ENCODE measurements at places on chromosomes 16 and 17.

DNA sequence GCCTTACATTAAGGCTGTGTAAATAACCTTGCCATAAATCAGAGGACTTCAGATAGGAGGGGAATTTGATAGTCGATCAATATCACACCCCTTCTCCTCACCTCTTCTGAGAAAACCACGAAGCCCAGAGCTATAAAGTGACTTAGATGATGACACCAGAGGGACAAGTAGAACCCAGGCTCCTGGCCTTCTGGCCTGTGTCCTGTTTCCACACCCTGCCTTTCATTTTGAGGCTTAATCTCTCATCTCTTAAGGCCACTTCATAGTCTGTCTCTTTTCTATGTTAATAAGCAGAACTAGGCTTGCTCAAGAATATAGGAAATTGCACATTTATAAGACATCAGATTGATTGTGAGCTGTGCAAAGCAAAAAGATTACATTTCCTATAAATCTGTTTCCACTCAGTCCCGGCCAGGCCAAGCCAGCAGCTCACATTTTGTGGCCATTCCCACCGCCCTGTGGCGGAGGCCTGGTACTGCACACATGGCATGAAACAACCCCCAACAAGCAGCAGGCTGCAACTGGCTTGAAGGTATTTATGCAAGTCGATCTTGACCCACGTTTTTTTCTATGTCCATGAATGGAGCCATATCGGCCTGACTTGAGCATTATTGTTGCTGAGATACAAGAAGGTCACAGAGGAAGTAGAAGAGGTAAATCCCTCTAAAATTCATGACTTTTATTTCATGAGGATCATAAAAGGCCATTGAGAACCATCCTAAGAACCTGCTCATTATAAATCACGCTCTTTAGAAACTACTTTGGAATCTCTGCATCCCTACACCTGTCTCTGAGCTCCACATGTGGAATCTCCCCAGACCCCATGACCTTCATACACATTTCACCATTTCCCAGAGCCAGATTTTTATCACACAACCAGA is 93.7 kb downstream of the PMP22 start:
- DNase-seq: peak; percentile 54

GRCh38 chr17:77579682-77580081 is 378.8 kb upstream of the TNRC6C start:
- no peak for DNase-seq

DNA sequence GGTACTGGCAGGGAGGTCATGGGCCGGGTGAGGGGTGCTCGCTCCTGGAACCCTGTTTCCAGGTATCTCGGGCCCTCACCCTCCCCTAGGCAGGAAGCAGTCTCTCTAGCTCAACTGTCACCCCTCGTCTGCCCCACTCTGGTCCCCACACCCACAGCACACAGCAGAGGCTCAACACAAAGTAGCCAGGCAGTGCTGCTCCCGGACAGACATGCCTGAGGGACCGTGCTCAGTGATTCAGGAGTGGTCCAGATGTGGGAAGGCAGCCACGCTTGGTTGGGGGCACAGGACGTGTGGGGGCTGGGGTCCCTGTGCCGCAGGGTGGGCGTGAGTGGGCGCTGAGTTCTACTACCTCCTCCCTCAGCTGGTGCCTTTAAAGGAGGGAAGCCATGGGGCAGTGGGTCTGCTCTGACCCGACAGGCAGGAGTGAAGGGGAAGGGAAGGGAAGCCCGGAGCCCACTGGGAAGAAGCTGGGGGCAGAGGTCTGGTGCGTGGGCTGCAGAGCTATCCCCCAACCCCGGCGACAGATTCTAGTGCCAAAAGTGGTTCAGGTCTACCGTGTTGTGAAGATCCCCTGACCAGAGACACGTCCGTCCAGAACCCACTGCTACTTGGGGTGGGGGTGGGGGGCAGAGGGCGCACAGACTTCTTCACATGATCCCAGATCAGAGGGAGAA is 11.8 kb downstream of the SLC16A3 start:
- no peak for DNase-seq

GRCh38 chr17:49061524-49061943 is 64.3 kb downstream of the IGF2BP1 start:
- no peak for DNase-seq

DNA sequence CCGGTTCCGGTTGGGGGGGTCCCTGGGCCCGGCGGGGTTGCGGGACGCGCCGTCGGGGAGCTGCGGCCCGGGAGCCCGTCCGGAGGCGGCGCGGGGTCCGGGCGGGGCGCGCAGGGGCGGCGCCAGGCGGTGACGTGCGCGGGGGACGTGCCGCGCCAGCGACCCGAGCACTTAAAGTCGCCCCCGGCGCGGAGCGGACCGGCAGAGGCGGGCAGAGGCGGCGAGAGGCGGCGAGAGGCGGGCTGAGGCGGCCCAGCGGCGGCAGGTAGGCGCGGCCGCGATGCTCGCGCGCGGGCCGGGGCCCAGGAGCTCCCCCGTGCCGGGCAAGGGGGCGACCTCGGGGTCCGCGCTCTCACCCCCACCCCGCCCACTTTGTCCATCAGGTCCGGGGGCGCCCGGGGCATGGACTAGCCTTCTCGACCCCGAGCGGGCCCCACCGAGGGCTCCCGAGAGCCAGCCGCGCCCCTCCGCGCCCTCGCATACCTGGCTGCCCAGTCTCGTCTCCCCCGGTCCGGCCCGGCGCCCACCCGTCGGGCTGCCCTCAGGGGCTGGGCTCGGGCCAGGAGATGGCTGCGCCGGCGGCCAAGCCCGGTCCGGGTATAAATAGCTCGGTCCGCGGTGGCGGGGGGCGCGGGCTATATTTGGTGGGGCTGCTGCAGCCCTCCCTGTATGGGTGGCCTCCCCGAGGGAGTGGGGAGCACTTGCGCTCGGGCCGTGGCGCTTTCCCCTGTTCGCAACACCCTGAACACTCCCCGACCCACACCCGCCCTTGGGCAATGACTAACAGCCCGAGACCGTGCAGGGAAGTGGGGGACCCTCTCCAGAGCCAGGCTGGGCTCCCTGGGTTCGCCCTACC is at the start of gene SLC16A3:
Gene SLC16A3 (plus strand): TSS at position 201 of the 856 bp plus-strand sequence. CDS start 6,967 bp downstream, outside the sequence.
- DNase-seq: peak; percentile 75

DNA sequence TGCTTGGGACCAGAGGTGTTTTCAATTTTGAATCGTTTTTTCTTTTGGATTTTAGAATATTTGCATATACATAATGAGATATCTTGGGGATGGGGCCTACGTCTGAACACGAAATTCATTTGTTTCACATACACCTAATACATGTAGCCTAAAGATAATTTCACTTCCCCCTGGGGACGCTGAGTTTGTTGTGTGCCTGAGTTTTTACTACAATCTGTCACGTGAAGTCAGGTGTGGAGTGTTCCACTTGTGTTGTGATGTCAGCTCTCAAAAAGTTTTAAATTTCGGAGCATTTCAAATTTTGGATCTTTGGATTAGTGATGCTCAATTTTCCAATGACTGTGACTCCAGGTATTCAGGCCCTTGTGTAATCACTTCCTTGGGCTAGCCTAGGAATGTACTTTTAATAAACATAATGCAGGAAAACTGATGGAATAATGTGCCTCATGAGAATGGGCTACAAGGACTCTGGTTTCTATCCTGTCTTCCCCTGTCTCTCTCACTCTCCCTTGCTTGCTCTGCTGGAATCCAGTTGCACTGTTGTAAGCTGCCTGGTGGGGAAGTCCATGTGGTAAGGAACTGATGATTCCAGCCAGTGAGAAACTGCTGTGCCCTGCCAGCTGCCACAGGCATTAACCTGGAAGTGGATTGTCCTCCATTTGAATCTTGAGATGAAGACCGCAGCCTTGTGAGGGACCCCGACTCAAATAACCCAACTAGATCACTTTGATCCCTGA is 403.8 kb downstream of the SHISA9 start:
- DNase-seq: no peak

GRCh38 chr16:67645397-67646121 is 615 bp downstream of the CARMIL2 start:
- no peak for DNase-seq

DNA sequence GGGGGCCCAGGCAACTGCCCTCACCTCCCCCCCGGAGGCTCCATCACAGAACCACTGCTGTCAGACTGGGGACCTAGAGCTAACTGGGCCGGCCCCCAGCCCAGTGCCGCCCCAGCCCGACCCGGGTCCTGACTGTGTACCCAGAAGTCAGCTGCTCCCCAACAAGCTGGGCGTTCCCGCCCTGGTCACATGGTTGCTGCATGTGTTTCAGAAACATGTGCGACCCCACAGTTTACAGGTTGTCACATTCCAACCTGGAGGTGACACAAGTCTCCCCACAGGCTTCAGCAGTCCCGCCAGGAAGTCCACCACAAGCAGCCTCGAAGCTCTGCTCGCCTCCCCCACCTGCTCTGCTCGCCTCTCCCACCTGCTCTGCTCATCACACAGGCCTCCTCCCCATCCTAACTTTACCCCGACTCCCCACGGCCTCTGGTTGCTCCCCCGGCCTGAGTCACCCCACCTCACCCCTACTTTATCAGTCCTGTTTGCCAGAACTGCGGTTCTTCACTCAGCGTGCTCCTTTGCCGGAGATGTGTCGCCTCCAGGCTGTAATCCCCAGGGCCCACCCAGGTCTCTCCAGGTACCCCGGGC is 968 bp downstream of the MRPL28 start:
- no peak for DNase-seq

DNA sequence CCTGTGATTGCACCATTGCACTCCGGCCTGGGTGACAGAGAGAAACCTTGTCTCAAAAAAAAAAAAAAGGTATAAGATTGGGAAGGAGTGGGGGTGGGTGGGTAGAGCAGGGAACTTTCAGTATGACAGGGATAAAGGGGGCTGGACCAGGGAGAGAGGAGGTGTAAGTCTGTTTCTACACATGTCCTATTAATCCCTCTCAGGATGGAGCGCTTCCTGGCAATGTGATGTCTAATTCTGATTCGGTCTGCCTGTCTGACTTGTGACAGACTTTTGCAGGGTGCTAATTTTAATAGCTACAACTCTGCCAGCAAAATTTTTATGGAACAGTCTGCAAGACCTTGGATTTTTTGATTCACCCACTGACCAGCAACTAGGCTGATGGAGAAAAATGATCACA is 53.8 kb upstream of the SLC25A19 start:
- no peak for DNase-seq

DNA sequence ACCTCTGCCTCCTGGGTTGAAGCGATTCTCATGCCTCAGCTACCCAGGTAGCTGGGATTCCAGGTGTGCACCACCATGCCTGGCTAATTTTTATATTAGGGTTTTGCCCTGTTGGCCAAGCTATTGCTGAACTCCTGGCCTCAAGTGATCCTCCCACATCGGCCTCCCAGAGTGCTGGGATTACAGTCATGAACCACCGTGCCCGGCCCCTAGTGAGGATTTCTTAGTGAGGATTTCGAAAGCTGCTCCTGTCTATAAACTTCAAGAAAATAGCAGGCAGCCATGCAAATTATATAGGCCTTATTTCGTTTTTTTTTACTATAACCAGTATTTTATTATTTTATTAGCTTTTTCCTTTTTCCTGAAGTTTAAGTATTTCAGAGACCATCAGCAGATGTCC is 41.6 kb downstream of the EPN2 start:
- no peak for DNase-seq

GRCh38 chr16:14056970-14057369 is 14.1 kb upstream of the MRTFB start:
- no peak for DNase-seq
